Aorta (tissue), 5 donors: ENCODE measurements at places on chromosomes 16 and 17.

DNA sequence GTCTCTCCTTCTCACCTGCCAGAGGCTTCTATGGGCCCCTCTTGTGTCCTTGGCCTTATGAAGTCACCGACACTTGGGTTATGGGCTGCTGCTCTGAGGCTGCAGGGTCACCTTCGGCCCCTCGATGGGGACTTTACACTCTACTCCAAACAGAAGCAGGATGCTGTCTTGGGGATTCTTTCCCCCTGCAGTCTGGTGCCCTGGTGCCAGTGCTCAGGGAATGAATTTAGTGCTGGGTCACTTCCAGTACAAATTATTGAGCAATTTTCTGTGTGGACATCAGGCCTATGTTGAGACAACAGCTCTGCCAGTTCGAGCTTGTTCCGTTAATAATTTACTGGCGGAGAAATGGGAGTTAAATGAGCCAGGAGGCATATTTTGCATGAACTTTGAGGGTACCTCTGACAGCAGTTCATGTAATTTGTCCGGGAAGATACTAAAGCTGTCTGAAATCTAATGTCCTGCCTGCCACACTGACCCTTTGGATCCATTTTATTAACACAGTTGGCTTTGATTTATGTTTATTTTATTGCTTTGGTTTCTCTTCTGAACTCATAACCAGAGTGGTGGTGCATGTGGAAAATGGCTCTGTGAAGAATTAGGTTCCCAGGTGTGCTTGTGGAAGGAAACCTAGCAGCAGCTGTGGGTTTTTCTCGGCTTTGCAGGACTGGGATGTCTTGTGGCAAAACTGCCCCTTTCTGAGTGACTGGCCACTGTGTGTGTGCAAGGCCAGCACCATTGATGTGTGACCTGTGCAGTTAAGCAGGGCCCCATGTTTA is 34.1 kb upstream of the DHX8 start:
- DNase-seq, result no peak

DNA sequence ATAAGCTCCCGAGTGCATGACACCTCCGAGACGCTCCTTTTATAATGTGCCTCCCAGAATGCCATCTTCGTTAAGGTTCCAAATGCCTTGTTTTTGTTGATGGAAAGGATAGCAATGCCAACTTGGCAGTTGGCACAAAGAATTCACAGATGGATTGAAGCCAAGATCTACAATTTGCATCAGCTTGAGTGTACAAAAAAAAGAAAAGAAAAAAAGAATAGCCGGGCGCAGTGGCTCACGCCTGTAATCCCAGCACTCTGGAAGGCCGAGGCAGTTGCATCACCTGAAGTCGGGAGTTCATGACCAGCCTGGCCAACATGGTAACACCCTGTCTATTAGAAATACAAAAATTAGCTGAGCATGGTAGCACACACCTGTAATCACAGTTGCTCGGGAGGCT is 7.6 kb downstream of the TBC1D16 start:
- DNase-seq, result peak; percentile 73

- no peak for DNase-seq
Measured at GRCh38 chr16:52404546-52404945, 142.4 kb downstream of the TOX3 start.

- DNase-seq, result no peak
Measured at GRCh38 chr17:79039886-79040285, 15.9 kb downstream of the C1QTNF1 start.

- DNase-seq, result no peak
Measured at GRCh38 chr16:85281181-85281580, 168.9 kb upstream of the CIBAR2 start.

DNA sequence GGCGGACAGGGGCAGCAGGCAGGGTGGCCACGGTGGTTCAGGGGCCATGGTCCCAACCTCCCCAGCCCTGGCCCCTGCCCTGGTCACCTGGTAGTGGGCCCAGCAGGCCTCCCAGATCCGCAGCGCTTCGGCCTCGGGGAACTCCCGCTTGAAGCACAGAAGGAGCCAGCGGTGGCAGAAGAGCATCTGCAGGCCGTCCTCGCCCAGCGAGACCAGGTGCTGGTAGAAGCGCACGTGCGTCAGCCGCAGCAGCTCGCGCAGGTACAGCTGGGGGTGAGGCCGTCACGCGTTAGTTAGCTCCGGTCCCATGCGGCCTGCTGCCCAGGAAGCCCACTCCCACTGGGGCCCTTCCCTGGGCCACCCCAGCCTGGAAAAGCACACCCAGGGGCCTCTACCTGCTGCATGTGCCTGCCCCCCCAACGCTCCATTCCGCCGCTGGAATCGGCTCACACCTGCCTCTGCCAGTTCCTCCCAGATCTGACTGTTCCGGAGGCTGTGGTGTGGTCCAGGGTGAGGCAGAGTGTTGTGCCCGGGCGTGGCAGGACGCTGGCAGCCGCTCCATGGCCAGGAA is 90.8 kb downstream of the TBC1D16 start:
- peak; percentile 63 for DNase-seq

DNA sequence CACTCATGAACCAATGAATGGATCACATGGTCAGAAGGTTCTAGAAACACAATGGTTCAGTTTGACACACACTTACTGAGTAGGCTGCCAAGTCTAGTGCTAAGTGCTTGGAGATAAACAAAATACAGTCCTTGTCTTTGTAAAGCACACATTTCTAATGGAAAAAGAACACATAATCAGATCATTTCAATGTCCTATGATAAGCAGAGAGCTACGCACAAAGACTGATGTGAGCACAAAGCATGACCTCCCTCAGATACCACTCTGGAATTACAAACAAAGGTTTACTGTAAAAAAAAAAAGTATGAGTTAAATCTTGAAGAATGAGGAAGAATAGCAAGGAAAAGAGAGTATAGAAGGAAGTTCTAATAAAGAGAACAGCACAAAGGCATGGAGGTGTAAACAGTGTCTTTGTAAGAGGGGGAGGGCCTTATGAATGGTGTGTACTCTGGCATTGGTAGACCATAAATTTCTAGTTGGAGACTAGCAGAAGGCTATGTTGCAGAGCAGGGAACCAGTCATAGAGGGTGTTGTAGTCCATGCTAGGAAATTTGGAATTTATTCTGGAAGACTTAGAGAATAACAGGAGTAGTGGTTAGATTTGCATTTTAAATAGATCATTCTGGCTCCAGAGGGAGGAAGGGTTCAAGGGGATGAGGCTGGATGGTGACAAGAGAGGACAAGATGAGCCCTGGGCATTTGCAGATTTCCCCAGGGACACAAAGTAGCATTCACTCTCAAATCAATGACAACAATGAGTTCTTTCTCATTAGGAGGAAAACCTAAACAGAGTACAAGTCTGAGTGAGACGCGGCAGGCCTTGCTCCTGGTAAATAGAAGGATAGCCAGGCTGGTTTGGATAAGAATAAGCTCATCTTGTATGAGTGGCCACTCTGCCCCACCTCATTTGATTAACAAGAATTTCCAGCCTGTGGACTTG is 468.0 kb downstream of the TOX3 start:
- DNase-seq, result no peak

GRCh38 chr16:55557186-55557585 is 9.3 kb upstream of the CAPNS2 start:
- DNase-seq, result no peak

GRCh38 chr17:80246266-80246681 is 14.4 kb upstream of the RNF213 start:
- DNase-seq, result peak; percentile 47

DNA sequence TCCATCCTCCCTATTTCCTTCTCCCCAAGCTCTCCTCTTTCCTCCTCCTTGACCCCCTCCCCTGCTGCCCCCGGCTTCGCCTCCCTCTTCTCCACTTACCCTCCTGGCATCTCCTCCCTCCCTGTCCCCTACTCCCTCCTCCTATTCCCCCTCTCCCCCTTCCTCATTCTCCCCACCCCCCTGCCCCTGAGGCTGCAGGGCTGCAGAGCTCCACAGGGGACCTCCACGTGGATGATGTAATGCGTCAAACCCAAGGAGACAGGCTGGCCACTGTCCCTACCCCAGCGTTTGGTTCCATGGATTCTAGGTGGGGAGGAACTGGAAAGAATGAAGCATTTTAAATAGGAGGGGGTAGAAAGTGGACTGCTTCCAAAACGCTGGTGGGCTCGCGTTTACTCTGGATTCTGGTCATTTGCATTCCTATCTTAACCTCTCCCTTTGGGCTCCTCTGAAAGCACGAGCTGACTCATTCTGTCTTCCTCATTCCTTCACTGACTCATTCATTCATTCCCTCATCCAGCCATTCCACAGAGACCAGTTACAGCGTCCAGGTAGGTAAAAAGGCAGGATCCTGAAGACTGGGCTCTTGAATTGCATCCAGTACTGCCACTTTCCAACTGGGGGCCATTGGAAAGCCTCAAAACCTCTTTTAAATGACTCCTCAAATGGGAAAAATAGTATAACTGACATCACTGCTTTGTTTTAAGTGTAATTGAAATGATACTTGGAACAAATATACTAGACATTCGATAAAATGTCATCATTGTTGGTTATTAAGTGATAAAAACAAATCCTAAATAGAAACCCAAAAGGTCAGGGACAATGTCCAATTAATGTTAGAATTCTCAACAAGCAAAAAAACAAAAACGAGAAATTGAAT is 943 bp upstream of the COTL1 start:
- DNase-seq, result peak; percentile 81

DNA sequence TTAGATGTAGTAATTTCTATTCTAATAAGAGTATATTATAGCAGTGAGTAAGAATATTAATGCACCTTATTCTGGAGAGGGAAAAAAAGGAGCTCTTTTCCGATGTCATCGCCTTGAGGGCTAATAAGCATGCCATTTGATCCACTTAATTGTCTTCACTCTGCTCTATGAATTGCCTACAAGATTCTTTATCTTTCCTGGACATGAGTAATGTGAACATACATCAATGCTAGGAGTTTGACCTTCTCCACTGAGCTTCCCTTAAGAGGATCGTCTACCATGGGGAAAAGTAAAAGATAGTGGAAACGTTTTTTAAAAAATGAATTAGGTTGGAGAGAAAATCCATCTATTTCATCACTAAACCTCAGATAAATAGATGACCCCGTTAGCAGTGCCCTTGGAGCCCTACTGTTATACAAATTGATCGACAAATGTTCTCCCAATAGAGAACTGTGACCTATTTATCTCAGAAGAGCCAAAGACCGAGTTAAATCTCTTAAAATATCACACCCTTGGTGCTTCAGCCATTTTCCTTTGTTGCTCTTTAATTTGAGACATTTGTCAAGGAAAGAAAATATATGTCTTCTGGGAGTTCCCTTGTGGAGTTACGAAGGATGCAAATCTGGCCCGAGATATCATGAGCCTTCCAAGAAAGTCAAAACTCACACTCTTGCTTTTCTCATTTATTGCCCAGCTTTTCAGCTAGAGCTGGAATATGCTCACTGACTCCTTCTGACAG is 898.5 kb downstream of the KCNJ2 start:
- no peak for DNase-seq

- no peak for DNase-seq
Measured at GRCh38 chr17:6064868-6065267, 5.3 kb upstream of the WSCD1 start.

- DNase-seq, result no peak
Measured at GRCh38 chr16:77437859-77438258, 3.0 kb upstream of the ADAMTS18 start.

DNA sequence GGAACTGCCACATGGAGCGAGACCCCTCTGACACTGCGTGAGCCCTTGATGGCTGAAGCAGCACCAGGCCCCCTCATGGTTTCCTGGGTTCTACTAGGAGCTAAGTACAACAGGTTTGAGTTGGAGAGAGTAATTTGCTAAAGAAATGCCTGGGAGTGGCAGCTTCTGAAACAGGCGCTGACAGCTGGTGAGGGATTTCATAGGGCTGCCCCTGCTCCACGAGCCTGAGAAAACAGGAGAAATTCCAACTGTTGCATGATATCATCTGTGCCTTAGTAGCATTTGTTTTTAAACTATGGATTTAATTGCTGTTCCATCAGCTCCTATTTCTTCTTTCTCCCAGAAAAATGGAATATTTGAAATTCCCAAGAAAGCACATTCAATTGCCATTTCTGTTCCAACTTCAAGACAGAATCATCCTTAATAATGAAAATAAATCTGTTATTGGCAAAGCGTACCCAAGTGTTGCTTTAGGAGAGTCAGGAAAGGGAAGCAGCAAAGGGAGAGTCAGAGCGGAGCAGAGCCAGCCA is 78.8 kb upstream of the ANKFN1 start:
- DNase-seq, result no peak

- no peak for DNase-seq
Measured at GRCh38 chr16:13938480-13938879, 18.5 kb downstream of the ERCC4 start.
